ENCODE measurements at places on chromosomes 2 and 18. TPM values are rescaled to one million over a fixed set of nuclear protein-coding genes. Genes with fewer than 3 reads are reported as not detected.

DNA sequence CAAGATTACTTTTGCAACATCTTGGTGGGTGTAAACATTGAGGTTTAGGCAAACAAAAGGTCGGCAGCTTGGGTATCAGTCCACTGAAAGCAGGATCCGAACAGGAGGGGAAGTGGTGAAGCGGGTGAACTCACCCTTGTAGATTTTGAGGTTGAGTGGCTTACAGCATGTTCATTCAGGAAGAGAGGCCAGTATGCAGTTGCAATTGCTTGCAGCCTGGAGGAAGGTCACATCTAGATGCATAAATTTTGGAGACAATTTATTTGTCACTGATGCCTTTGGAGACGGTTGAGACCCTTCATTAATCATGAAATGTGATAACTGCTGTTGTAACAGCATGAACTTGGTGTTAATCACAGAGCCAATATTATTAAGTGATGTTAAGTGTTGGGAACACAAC, 131.1 kb downstream of the LTBP1 start:
- DNase-seq: no peak

The PCARE gene
- total RNA-seq: not detected

DNA sequence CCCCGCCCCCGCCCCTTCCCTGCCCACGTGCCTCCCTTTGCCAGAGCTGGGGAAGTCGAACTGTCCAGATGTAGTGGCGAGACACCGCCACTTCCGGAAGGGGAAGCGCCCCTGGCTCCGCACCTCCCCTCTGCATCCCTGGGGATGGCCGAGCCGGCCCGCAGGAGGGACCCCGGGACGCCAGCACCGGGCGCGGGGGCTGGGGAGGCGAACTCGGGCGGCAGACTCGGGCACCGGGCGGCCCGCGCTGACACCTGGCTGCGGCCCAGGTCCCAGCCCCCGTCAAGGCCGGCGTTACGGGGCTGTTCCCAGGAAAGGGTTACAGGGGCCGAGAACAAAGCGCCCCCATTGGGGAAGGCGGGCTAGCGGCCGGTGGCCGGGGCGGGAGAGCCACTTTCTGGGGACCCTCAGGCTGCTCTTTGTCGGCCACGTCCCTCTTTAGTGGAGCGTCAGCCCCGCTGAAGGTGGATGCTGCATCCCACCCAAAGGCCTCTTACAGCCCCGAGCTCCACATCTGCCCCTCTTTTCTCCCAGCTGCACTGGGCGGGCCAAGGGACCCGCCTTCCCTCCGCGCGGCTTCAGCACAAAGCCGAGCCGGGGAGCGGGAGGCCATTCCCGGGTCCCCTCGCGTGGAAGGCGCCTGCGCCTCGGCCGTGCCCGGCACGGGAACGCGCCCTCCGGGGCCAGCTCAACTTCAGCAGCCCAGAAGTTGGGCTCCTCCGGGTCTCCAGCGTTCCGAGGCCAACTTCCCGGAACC, 1.3 kb downstream of the SDC1 start:
- DNase-seq: peak; percentile 70

DNA sequence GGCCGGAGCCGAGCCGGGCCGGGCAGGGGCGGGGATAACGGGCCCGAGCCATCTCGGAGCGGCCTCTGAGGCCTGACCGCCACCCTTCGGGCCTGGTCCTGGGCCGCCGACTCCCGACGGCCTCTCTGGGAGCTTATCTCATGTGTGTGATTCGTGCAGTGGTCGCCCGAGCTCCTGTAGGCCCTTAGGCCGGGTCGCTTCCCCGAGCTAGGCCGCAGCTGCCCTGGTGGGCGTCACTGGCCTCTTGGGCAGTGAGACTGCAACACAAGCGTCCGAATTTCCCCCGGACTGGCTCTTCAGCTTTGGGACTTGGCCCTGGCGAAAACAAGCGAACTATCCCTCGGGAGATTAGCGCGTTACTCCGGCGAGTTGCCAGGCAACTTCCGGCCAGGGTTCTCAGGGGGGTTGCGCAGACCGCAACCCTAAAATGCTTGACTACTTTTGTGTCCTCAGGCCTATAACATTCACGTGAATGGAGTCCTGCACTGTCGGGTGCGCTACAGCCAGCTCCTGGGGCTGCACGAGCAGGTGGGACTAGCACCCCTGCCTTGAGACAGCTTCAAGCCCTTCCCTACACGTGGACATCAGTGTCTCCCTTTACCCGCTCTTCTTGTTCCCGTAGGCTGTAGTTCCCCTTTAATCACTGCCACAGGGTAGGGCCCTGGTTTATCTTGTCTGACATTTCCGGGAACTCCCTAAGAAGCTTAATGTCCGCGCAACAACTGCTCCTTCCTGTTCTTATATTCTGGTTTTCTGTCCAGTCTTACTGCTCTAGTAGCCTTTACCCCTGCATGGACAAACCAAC, 602 bp downstream of the SNX17 start:
- no peak for DNase-seq

DNA sequence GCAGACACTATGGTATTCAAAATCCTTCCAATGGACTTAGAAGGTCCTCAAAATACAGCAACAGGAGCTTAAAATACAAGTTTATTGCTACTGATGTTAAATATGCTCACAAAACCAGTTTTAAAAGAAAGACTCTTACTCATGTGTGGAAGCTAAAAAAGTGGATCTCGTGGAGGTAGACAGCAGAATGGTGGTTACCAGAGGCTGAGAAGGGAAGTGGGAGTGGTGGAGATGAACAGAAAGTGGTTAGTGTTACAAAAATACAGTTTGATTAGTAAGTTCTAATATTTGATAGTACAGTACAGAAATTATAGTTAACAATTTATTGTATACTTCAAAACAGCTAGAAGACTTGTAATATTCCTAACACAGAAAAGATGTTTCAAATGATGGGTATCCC, 12.1 kb downstream of the ADAM17 start:
- no peak for DNase-seq

The SERPINB12 gene
- total RNA-seq: not detected

- DNase-seq: no peak
These were observed 25.4 kb downstream of the ACTR3 start for GRCh38 chr2:113915082-113915819.

The EMILIN1 gene
- 16.0 TPM for total RNA-seq

The BMP10 gene
- 6.1 TPM for total RNA-seq

The TPO gene
- not detected for total RNA-seq

GRCh38 chr2:29601321-29601720, 320.1 kb downstream of the ALK start:
- DNase-seq: no peak

The FNDC4 gene
- 61.2 TPM for total RNA-seq

DNA sequence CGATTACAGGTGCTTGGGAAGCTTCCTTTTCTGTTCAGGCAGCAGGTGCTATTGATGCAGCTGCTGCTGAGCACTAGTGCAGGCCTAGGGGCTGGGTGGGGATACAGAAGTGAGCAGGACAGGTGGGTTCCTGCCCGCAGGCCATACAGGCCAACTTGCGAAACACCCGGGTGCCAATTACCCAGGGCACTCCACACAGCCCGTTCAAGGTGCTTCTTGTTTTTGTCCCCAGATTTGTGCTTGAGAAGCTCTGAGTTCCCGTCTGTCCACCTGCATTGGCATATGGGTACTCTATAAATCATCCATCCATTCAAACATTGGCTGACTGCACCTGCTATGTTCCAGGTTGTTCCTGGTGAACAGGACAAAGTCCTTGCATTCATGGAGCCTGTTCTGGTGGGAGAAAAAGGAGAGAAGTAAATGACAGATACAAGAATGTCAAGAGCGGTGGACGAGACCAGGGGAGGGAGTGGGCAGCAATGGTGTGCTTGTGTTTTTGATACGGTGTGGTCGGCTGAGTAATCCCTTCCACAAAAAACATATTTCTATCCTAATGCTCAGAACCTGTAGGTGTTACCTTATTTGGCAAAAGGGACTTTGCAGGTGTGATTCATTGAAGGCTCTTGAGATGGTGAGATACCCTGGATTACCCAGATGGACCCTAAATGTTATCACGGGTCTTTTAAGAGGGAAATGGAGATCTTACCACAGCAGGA, 31.4 kb downstream of the SH3BP4 start:
- DNase-seq: no peak

The HOXD8 gene
- not detected for total RNA-seq

The SP140L gene
- total RNA-seq: 6.1 TPM

The HNMT gene
- 46.2 TPM for total RNA-seq

The ALPI gene
- total RNA-seq: not detected

The SLC8A1 gene
- total RNA-seq: 6.0 TPM

The FSIP2 gene
- total RNA-seq: 0.05 TPM

The NTSR2 gene
- total RNA-seq: not detected
